Stimulated activated CD8-positive, alpha-beta memory T cell treated with anti-CD3 and anti-CD28 coated beads, Interleukin-15, amount 100 ng/mL, for 48 hours (primary cell): ENCODE measurements at places on chromosomes 5 and 9.

DNA sequence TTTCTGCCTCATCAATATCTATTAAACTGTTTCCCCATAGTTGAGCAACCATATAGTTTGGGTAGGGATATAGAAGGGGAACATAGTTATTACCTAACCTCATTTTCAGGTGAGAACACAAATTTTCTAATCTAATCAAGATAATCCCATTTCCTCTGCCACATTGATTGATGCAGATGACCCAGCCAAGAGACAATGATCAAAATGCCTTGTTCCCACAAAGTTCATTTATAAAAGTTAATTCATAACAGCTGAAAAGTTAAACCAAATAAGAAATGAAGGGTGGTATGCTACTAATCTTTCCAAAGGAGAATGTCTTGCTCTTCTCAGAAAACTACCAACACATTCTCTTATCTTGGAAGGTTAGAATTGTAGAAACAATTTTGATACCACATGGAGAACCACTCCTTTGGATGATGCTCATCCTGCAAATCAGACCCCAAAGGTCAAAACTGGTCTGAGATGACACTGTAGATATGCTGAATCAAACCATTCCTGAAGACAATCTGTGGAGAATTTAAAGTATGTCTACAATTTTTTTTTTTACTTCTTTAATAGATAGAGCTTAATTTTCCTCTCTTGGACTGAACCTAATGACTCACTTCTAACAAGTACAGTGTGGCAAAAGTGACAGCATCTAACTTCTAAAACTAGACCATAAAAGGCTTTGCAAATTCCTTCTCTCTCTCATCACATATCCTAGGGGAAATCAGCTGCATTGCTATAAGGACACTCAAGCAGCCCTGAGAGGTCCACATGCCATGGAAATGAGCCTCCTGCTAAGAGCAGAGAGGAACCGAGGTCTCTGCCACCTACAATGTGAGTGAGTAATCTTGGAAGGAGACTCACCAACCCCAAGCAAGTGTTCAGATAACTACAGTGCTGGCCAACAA, 586.7 kb upstream of the TUSC1 start:
- DNase-seq, result no peak

DNA sequence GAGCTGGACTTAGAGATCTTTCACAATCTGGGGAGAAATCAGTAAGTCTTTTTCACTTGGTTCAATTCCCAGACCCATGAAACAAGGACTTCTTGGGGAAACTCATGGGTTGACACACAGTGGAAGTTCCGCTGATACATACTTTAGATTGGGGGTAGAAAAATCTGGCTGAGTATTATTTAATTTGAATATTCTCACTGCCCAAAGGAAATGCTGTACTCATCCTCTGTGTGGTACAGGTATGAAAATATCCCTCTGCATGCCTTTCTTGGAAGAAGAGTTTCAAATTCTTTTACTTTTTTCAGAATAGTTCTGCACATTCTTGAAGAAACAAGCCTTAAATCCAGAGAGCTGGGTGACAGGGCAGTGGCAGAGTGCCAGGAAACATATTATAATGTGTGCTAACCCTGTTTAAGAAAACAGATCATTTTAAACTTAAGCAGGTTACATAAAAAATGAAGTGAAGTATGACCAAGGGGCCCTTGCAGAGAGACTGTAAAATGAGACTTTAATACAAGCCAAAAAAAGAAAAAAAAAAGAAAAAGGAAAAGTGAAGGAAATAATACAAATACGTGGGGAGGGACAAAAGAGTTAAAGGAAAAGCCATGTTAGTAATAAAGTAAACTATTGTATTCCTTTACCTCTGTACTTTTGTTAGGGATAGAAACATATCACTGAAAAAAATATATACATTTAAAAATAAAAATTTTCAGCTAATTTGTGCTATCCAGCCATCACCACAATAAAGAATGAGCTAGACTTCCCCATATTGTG, 173.4 kb upstream of the NR3C1 start:
- no peak for DNase-seq

DNA sequence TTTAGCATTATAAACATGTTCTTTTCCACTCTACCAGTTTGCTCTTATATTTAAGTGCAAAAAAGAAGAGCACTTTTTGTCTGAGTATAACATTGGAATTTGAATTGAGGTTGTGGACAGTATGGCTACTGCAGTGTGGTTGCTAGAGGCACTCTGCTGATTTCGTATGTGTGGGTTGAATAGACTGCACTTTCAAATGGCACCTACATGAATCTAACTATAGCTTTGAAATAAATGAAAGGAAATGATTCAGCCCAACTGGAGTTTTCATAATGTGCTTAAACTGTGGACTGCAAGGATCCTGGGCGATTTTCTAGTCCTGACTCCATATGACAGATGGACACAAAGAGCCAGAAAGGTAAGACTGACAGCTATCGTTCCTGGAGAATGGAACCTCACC, 657.6 kb upstream of the RIOK2 start:
- DNase-seq, result no peak

DNA sequence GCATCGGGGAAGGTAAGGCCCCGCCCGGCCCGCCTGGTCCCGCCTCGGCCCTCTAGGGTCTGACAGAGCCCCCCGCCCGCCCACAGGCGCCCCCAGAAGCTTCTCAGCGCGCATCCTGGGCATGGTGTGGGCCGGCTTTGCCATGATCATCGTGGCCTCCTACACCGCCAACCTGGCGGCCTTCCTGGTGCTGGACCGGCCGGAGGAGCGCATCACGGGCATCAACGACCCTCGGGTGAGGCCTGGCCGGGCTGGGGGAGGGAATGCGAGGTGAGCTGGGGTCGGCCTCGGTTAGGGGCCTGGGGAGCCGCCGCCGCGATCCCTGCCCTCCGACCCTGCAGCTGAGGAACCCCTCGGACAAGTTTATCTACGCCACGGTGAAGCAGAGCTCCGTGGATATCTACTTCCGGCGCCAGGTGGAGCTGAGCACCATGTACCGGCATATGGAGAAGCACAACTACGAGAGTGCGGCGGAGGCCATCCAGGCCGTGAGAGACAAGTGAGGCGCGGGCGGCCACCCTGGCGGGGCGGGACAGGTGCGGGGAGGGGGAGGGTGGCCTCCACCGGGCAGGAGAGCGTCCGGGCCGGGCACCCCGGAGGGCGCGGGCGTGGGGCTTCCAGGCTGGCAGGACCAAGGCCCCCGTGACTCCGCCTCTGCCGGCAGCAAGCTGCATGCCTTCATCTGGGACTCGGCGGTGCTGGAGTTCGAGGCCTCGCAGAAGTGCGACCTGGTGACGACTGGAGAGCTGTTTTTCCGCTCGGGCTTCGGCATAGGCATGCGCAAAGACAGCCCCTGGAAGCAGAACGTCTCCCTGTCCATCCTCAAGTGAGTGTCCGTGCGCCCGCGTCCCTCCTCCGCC, 7.1 kb downstream of the LRRC26 start:
- DNase-seq, result no peak

DNA sequence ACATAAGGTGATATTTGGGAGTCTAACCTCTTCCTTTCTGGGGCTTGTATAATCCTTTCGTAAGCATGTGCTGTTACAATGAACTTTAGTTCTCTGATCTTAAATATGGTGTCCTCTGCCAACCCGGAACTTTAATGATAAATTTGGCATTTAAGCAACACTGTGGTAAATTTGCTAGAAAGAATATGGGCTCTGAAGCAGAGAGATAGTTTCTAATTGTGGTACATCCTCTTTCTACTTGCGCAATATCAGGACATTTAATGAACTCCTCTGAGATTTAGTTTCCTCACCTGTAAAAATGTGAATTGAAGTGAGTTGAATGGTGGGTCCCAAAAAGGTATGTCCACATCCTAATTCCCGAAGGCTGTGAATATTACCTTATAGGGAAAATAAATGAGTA, 364.7 kb downstream of the CAAP1 start:
- no peak for DNase-seq

GRCh38 chr5:158943057-158943456, 156.7 kb downstream of the EBF1 start:
- DNase-seq, result no peak
